ENCODE measurements at places on chromosomes 3 and 15.

- no peak for DNase-seq
Observed at GRCh38 chr3:59998058-59998457, 948.2 kb upstream of the CFAP20DC start.

- DNase-seq: no peak
Observed at GRCh38 chr3:165640970-165641369, 196.3 kb downstream of the BCHE start.

GRCh38 chr3:37988931-37989525 is 1.6 kb upstream of the VILL start:
- no peak for DNase-seq

GRCh38 chr3:94066506-94067500 is 3.9 kb downstream of the NSUN3 start:
- DNase-seq: no peak

Data from CD4-positive, alpha-beta T cell treated with Interleukin-17A for 1 hour (primary cell).